ENCODE measurements at places on chromosomes 7 and 10.

DNA sequence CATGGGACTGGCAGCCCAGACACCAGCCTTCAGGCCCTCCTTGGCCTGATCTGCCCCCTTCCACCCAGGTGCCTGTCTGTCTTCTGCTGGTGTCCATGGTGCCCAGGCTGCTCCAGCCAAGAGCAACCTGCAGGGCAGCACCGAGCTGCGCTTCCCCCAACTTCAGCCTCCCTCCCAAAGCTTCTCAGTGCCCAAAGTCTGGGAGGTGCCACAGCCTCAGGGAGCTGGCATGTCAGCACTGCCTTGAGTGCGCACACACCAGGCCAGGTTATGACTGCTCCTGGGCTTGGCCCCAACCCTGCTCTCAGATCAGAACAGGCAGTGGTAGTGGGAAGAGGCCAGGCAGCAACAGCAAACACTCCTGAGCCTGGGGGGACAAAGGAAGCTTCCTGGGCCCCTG lies 304.6 kb upstream of the NRG3 start:
- no peak for DNase-seq

DNA sequence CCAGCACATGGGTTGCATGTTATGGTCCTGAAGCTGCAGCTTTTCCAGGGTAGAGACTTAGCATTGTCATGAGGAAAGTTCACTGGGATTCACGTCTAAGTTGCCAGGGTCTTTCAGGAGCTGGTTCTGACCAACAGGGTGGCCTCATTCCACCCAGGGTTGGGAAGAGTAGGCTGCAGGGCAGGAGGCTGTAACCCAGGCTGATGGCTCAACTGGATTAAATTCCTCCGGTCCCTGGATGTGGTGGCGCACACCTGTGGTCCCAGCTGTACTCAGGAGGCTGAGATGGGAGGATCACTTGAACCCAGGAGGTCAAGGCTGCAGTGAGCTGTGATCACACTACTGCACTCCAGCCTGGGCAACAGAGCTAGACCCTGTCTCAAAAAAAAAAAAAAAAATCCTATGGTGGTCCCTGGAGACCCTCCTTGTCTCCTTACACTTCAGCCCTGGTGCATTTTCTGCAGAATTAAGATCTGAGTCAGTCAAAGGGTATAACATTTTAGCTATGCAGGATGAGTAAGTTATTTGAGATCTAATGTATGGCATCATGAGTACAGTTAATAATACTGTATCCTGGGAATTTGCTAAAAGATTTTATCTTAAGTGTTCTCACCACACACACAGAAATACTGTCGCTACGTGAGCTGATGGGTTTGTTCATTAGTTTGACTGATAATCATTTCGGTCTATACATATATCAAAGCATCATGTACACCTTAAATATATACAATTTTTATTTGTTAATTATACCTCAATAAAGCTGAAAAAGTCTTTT lies 44.0 kb downstream of the ASB13 start:
- DNase-seq, result no peak

GRCh38 chr10:12841826-12842225 lies 159.7 kb downstream of the CCDC3 start:
- no peak for DNase-seq

- DNase-seq, result no peak
Measured at GRCh38 chr10:50514995-50515394, 108.8 kb downstream of the SGMS1 start.

DNA sequence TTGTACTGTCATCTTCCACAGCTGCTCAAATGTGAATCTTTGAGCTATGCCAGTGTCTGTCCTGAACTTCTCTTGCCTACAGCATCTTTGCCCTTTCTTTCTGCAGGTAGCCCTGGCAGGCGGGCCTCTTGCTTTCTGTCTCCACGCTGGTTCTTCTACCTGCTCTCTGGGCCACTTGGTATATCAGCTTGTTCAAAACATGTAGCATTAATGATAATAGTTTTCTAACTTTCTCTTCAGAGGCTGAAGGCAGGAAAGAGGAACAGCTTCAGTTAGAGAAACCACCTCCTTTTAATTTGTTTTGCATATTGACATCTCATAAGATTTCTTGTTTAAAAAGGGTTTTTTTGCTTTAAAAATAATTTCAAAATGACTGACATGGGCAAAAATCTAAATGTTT lies 923 bp upstream of the FGL2 start:
- no peak for DNase-seq

GRCh38 chr10:8800426-8800825 lies 745.9 kb downstream of the GATA3 start:
- no peak for DNase-seq

- DNase-seq, result no peak
Measured at GRCh38 chr7:18353339-18353738, 142.2 kb upstream of the HDAC9 start.

DNA sequence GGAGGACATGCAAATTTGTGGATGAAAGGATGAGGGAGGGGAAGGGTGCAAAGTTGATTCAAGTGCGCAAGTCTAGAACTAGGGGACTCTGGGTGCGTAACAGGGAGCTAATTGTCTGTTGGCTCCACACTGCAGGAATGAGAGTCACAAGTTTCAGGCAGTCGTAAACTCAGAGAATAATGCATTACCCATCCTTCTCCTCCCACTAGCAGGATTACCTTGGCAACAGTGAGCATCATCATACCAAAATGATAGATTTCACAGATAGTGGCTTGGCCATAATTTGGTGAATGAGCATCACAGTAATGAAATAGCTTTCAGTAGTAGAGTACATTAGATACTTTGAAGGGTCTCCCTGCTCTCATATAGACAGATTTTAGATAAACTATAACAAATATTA lies 565.5 kb downstream of the GALNT17 start:
- no peak for DNase-seq

- peak; percentile 33 for DNase-seq
Measured at GRCh38 chr7:101586078-101586905, 42.8 kb downstream of the MYL10 start.

DNA sequence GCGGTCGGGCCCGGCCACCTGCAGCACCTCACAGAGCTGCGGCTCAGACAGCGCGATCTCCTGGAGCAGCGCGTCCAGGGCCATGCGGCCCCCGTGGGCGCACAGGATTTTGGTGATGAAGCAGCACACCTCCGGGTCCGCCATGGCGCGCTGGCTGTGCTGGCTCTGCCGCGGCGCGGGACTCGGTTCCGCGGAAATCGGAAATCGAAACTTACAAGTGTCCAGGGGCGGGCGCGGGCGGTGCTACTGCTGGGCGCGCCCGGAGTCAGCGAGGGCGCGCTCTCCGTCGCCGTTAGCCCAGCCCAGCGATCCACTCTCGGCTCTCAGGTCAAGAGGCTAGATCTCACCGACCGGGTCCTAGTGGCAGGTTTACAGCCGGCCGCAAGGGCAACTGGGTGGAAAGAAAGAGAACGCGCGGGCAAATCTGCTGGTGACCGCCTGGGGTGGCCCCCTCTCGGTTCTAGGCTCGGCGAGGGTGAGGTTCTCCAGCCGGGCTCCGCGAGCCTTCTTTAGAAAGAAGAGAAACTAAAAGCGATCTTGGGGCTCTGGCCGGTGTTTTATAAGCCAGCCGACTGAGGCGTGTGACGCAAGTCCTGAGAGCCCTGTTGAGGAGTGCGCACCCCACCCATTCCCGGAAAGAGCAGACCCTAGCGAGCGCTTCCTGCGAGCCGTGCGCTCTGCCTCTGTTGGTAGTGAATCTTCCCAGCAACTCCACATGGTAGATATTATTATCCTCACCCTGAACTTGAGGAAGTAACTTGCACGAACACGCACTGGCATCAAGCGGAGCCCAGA lies at the start of gene ZC3HAV1:
TSS of gene ZC3HAV1 (minus strand) at position 533 of the 795 bp plus-strand sequence. CDS start at position 144, 389 bp downstream.
- peak; percentile 67 for DNase-seq

GRCh38 chr7:2717293-2718261 lies 29.6 kb downstream of the AMZ1 start:
- no peak for DNase-seq

DNA sequence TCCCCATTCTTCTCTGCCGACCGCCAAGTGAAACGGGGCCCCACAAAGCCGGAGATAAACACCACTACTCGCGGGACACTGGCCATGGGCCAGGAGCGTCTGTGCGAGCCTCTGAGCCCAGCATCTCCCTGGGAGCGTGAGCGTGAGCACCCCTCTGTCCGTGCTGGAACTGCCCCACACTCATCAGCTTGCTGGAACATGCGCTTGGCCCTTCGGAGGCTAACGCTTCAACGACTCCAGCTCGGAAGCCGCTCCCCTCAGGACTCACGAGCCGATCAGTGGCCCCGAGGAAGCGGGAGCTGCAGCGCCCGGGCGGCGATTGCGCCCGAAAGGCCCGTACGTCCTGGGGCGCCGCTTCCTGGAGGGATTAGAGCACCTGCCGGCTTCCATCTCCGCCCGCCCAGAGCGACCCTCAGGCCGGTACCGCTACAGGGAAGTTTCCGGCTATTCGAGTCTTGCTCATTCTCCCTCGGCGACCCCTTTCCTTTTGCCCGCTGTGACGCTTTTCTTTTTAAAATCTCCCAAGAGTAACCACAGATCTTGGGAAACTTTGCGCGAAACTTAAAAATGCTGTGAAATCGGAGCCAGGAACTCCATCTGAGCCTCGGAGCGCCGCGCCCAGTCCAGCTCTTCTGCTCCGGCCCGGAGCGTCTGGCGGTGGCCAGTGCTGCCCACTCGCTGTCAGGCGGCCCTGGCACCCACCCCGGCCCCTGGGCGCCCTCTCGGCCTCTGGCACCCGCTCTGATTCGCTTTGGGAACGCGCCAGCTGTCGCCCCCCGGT lies 1.0 kb downstream of the TLL2 start:
- DNase-seq, result no peak

DNA sequence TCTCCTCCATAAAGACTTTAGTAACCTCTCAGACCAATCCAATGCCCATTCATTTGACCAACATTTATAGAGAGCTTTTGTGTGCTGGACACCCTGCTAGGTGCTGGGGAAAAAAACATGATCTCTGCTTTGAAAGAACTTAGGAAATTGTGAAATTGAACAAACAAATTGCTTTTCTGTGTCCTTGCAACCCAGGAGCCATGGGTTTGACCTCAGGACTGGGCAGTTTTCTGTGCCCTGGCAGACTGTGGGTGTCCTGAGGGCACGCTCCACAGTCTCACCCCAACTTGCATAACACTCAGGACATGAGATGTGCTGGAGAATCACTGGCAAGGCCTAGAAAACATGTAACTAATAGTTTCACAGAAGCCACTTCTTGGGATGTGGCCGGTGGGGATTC lies 429.1 kb upstream of the ZMIZ1 start:
- DNase-seq, result no peak

DNA sequence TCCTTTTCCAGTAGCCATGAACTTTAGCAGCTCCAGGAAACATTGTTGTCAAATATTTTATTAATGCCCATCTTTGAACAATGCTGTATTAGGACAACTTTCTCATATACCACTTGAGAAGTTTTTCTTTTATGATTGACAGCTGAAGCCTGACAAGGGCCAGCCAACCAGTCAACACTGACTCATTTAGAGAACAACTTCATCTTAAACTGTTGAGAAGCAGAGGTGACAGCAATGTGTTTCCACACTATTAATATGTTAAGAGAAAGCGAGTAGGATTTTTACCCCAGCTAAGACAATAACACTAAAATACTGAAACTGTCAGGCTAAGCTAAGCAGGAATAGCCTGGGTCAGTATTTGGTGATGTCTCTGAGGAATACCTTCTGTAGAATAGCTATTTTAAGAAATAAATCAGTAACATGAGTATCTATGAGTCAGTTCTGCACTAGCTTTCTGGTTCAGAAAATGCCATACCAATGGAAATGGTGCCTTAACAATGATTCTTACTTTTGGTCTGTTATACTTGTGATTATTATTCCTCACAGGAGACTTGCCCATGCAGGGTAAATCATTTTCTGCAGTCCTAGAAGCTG lies 168.8 kb upstream of the POT1 start:
- no peak for DNase-seq

- DNase-seq, result peak; percentile 25
Measured at GRCh38 chr7:43553999-43554398, 28.9 kb upstream of the STK17A start.

- no peak for DNase-seq
Measured at GRCh38 chr10:114682532-114682931, 24.5 kb upstream of the ABLIM1 start.

GRCh38 chr10:30607814-30608213 lies 21.7 kb downstream of the LYZL2 start:
- DNase-seq, result no peak

DNA sequence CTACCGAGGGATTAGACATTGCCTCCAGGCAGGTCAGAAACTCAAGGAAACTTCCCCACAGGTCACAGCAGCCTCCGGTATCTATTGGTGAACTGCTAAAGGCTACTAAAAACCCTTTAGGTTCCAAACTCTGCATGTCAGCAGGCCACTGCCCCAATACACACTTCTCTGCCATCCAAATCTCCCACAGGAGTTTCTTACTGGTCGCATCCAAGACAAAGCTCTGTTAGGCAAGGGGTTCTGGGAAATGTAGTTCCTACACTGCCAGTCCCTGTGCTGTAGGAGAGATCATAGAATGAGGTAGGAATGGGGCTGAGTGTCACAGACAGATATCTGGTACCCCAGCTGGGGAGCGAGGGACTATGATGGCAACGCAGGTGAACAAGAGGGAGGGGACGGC lies 757.0 kb upstream of the C7orf33 start:
- DNase-seq, result no peak

DNA sequence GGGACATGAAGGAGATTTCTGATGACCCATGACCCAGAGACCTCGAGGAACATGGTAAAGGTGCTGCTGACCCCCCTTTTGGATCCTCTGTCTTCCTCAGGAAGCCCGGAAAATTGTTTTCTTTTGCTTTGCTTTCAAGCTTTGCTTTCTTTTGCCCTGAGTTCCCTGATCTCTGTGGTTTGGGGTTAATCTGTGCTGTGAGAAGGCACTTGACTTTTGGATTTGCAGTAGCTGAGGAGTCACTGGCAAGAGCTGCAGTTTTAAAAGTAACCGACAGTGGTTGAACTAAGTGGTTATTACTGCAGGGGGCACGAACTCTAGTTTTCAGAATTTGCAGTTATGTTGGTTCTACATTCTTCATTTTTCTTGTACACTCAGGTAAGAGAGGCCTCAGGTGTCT lies 53.0 kb downstream of the PDZD8 start:
- DNase-seq, result no peak

GRCh38 chr10:42149722-42150427 lies 488.5 kb downstream of the ZNF33B start:
- DNase-seq, result peak; percentile 13

DNA sequence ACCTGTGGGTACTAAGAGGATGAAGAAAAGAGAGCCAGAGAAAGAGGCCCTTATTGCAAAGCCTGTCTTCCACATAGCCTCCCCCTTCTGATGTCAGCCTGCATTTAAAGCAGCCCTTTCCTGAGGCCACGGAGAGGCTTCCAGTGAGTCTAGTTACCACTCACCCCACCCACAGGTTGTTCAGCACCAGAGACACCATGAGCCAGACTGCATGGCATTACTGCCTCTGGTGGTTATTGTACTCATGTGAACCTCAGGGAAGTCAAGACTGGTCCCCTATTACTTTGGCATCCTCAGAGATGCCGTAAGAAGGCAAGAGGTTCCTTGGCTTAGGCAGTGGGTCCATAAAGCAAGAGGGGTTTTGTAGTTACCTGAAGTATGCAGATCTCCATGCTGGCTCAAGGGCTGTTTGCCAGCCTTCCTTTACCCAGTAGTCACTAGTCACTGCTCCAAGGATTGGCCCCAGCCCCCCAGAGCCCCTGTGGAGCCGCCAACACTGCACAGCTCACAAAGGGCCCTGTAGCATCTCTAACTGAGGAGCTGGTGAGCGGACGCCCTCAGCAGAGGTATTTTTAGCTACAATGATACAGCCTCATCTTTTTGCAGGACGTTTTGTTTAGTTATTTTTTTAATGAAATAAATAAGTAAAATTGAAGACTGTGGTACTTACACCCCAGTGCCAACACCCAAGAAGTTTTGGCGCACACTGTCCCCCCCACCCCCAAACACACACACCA lies 20.7 kb downstream of the LRRC4 start:
- DNase-seq, result no peak

All from urothelium cell line (cell line).